Peyer's patch (tissue), 4 donors: ENCODE measurements at places on chromosomes 3 and 15. TPM values are rescaled to one million over a fixed set of nuclear protein-coding genes. Genes with fewer than 3 reads are reported as not detected.

The CD200R1L gene
- total RNA-seq = not detected

- H3K36me3 ChIP-seq = no peaks in the 10 kb centered on the region
- no peaks in the 10 kb centered on the region for H3K4me1 ChIP-seq
- no peak overlapping the region for H3K4me3 ChIP-seq
- DNase-seq = no peak
- H3K27ac ChIP-seq = no peak overlapping the region
- no peaks in the 10 kb centered on the region for H3K27me3 ChIP-seq
These were observed 4.4 kb upstream of the CD200R1 start for GRCh38 chr3:112979244-112979832.

The CPA3 gene
- total RNA-seq = 5.8 TPM

The GMNC gene
- total RNA-seq = not detected

DNA sequence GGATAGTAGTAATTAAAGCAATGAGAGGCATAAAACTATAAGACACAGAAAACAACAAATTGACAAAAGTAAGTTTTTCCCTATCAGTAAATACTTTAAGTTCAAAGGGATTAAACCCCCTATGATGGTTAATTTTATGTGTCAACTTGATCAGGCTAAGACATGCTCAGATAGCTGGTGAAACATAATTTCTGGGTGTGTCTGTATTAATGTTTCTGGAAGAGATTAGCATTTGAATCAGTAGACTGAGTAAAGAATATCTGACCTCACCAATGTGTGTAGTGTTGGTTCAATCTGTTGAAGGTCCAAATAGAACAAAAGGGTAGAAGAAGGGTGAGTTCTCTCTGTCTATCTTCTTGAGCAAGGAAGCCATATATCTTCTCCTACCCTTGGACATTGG, 283.3 kb upstream of the GRM7 start:
- no peak overlapping the region for H3K27ac ChIP-seq
- H3K4me1 ChIP-seq = no peaks in the 10 kb centered on the region
- H3K4me3 ChIP-seq = no peak overlapping the region
- no peaks in the 10 kb centered on the region for H3K27me3 ChIP-seq
- DNase-seq = no peak

DNA sequence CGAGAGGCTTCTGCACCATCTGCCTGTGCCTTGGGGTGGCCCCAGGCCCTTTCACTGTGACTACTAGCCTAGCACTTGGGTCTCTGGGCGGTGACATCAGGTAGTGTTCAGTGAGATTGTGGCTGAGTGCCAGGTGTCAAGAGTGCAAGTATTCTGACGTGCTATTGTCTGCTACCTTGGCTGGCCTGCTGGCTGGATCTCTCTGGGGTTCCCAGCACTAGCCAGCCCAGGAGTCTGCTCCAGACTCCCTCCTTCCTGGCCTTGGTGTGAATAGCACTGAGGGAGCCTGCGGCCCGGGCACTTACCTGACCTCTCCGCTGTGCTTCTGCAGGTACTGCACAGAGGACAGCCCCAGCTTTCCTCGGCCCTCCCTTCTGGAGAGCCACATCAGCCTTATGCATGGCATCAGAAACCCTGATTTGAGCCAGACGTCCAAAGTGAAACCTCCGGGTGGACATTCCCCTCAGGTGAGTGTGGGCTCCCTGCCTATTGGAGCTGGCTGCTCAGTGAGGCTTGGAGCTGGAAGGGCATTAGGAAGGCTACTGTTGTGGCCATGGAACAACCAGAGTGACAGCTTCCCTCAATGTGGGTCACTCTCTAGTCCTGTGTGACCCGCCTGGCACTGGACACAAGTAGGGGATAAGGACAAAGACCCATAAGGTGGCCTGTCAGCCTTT, 17.5 kb upstream of the ALPK3 start:
- no peak overlapping the region for H3K4me3 ChIP-seq
- no peaks in the 10 kb centered on the region for H3K36me3 ChIP-seq
- no peak overlapping the region for H3K27ac ChIP-seq
- H3K4me1 ChIP-seq = no peaks in the 10 kb centered on the region
- DNase-seq = no peak

The KBTBD13 gene
- not detected for total RNA-seq

DNA sequence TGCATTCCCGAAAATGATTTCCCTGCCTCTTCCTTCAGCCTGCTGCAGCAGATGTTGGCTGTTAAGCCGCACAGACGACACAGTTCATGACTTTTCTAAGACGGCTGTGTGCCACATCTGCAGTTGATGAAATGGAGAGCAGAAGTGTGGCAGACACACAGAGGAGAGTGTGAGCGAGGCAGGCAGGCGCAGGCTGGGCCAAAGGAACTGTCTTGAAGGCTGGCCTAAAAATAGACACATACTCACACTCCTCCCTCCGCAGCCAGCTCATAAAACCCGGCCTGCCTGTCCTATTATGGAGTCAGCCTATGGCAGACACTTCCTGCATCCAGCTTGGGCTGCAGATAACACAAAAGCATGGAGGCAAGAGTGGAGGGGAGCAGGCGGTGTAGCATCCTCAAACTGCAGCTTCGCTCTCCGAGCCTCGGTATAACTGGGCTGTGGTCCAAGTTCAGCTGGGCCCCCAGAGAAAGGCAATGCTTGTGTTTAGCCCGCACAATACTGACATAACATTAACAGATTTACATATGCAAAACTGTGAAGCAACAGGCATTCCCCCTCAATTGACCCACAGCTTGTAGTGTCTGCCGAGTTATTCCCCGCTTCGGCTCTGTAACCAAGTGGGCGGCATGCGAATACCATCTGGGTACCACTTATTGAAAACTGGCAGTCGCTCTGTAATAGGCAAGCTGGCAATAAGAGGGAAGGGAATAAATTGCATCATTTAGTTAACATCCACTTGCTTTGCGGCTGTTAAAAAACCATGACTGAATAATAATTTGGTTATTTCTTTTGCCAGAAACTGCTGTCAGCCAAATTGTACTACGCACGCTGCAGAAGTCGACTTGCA, 40.8 kb downstream of the FOXP1 start:
- no peaks in the 10 kb centered on the region for H3K27me3 ChIP-seq
- H3K4me1 ChIP-seq = no peaks in the 10 kb centered on the region
- H3K4me3 ChIP-seq = no peak overlapping the region
- peak overlapping the region; percentile 34 for H3K27ac ChIP-seq
- peak; percentile 75 for DNase-seq

DNA sequence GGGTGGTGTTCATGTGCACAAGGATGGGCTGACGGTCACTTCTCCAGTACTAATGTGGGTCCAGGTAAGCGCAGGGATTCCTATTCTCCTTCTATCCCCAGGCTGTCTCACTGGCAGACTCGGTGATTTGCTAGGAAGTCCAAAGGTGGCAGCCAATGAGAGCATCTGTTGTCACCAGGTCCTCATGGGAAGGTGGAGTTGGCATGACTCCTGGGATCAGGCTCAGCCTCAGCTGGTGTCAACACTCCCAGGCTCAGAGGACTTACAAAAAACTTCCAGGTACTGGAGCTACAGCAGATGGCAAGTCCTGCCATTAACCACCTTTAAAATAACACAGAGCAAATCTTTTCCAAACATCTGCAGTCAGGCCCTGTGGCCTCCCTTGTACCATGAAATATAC, 13.8 kb downstream of the XYLB start:
- no peaks in the 10 kb centered on the region for H3K36me3 ChIP-seq
- no peak for DNase-seq
- no peaks in the 10 kb centered on the region for H3K27me3 ChIP-seq
- no peak overlapping the region for H3K27ac ChIP-seq

The GOLGA6B gene
- not detected for total RNA-seq

GRCh38 chr15:80423215-80423614, 19.0 kb downstream of the ARNT2 start:
- H3K4me1 ChIP-seq = no peaks in the 10 kb centered on the region
- no peak overlapping the region for H3K27ac ChIP-seq
- H3K4me3 ChIP-seq = no peak overlapping the region
- no peaks in the 10 kb centered on the region for H3K27me3 ChIP-seq

- H3K27me3 ChIP-seq = no peaks in the 10 kb centered on the region
- H3K36me3 ChIP-seq = no peaks in the 10 kb centered on the region
- H3K4me3 ChIP-seq = no peak overlapping the region
- peaks cover 13% of the 10 kb centered on the region for H3K4me1 ChIP-seq
These were observed 16.3 kb downstream of the XXYLT1 start for GRCh38 chr3:195254454-195255175.

The RASGRF1 gene
- 73.4 TPM for total RNA-seq

The CELSR3 gene
- 2.3 TPM for total RNA-seq

DNA sequence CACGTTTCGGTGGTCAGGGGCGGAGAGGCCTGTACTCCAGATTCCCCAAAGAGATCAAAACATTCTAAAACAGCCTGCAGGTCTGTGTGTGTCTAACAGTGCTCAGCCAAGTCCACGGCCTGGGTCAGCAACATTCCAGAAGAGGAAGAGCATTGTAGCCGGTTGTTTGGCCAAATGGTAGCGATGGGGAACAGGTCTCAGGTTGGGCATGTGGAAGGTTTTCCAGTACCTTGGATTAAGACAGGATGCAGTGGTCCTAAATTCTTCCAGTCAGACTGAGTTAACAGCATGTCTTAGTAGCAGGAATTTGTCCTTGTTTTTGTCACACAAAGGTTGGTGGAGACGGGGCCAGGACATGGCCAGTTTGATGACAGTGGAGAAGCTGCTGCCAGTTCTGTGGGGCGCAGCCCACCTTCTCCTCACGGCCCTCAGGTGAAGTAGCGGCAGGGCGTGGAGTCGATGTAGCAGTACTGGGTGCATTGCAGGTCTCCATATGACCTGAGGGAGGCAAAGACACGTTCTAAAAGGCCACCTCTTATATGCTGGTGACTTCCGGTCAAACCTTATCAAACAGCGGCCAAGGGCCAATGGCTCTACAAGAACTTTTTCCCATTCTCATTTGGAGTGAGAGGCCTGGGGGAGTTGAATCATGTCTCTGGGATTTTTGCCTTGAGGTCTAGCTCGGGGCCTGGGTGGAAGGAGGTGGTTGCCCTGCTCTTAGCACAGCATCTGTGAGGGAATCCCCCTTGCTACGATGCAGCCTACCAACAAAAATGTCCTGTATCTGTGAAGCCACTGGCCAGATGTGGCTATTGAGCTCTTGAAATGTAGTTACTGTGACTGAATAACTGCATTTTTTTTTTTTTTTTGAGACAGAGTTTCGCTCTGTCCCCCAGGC, 24.1 kb downstream of the EAF1 start:
- H3K27me3 ChIP-seq = no peaks in the 10 kb centered on the region
- no peak overlapping the region for H3K4me3 ChIP-seq
- H3K36me3 ChIP-seq = no peaks in the 10 kb centered on the region
